ENCODE measurements at places on chromosomes 16 and 17.

GRCh38 chr16:68460067-68460466, 11.8 kb upstream of the SMPD3 start:
- DNase-seq, result no peak

- no peak for DNase-seq
These were observed 28.6 kb downstream of the OSBPL7 start for GRCh38 chr17:47792979-47793378.

DNA sequence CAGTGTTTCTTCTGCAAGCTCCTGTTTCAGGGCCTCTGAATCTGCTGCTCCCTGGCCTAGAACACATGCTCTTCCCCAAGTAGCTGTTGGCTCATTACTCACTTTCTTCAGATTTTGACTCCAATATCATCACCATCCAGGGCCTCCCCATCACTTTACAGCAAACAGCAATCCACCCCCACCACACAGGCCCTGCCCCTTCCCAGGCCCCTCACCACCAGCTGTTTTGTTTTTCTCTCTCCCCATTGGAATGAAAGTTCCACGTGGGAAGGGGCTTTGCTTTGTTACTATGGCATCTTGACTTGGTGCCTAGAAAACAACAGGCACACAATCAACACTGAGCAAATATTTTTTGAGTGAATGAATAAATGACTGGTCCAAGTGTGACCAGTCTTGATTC, 4.0 kb downstream of the TMEM170A start:
- no peak for DNase-seq

- DNase-seq, result no peak
These were observed 388 bp downstream of the OXLD1 start for GRCh38 chr17:81666092-81666341.

DNA sequence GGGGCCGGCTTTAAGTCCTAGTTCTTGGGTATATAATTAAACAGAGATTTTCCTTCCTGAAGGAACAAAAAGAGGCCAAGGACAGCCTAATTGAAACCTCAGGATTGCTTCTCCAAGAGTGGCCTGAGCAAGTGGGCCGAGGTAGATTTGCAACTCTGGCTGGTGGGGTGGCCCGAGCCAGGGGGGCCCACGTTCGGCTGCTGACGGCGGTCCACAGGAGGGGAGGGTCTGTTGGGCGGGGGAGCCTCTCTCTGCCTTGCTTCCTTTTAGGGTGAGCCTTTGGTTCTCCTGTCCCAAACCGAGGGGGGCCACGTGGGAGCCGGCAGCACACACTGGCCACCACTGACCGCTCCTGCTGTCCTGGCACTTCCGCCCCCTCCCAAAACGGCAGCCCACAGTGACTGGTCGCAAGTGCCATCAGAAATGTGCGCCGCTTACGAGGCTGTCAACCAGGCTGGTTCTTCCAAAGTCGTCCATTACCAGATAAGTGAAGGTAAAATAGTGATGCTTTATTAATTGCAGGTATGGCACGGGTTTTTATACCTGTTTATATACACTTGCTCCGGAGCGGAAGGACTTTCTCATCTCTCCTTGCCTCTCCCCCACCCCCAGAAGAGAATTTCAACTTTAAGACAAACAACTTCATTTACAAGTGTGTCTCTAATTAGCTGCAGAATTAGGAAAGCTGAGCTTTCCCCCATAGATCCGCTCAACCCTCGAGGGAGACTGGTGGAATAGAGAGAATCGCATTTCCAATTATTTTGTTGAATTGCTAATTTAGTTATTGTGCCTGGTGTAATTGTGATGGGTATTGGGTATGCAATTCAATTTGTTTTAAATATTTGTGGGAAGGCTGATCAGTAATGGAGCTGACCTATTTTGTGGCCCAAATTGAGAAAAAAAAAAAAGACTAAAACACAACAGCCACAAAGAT, 117.8 kb downstream of the AATF start:
- no peak for DNase-seq

Data from cerebellar nuclear complex (tissue), 1 donor.